ENCODE measurements at places on chromosomes 5 and 9.

DNA sequence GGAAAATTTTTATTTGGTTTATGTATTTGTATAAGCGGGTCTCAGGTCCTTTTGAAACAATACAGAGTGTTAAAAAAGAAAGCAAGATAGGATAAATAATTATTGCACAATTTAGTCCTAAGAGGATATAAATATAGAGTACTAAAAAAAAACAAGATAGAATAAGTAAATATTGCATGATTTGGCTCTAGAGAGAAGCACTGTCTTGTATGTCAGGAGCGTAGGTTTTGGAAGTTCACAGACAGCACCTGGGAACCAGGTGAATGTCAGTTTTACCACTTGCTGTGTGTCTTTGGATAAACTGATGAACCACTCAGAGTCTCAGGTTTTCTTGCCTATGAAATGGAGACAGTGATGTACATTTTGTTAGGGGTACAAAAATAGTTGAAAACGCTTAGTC, 266.2 kb upstream of the ADAMTSL1 start:
- no peak for DNase-seq

DNA sequence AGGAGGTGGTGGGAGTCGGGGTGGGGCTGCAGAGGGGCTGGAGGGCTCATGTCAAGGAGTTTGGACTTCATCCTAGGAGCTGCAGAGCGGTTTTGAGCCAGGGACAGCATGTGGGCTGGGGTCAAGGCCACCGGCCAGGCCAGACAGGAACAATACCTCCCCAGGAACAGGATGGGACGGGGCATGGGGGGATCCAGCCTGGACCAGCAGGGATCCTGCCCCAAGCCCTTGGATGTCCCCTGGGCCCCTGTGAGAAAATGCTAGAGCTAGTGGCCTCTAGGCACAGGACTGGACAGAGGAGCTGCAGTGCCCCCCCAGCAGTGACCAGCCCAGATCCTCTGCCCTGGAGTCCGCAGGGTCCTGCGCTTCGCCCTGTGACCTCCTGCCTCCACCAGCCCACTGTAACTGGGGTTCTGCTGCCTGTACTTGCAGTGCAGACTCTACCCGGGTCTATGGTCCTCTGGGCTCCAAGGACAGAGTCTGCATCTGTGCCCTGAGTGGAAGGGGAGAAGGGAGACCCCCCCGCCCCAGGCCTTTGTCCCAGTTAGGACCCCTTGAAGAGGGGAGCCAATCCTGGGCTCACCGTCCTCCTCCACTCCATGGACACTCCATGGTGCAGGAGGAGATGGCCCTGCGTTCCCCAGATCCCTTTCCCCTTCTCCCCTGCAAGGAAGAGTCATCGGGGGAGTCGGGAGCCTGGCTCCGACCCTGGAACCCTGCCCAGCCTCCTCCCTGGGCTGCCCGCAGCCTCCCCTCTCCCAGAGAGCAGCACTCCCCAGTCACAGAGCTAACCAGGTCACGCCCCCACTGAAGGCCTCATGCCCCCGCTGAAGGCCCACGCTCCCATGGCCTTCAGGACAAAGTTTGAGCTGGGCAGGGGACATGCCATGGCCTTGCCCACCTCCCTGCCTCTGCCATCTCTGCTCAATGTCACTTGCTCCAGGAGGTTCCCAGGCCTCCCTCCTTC, 3.0 kb upstream of the MXD3 start:
- no peak for DNase-seq

GRCh38 chr5:143065185-143065965, 295.2 kb downstream of the ARHGAP26 start:
- DNase-seq, result no peak

- DNase-seq, result no peak
Observed at GRCh38 chr9:133378408-133378962, 2.3 kb downstream of the STKLD1 start.

- no peak for DNase-seq
Observed at GRCh38 chr9:128113526-128114325, 13.8 kb downstream of the PTGES2 start.

DNA sequence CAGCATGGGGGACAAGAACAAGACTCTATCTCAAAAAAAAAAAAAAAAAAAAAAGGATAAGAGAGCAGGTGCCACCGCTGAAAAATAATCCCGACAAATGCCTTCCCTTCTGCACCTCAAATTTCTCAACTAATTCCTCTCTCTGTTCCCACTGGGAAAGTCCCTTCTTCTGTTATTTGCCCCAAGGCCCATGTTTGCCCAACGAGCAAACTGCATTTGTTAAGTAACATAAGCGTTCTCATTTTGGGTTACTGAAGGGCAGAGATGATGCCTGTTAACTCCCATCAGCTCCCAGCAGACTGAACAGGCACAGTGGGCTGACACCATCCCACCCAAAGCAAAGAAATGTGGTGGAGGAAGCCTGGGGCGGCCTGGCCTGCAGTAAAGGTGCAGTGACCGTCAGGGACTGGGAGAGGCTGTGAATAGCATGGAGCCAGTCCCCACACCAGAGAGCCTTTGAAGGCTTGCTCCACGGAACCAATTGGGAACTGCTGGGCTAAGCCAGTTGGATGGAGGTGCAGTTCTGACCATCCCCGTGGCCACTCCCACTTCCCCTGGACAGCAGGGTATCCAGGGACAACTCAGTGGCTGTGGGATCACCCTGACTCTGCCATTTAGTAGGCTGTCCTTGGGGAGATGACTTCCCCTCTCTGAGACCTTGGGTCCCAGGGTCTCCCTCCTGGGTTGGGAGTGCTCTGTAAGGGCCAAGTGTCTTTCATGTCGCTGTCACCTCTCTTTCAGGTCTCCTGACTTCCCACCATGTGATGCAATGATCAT, 149.7 kb upstream of the IER5L start:
- DNase-seq, result no peak

GRCh38 chr5:138792195-138792790, 39.1 kb downstream of the CTNNA1 start:
- no peak for DNase-seq

DNA sequence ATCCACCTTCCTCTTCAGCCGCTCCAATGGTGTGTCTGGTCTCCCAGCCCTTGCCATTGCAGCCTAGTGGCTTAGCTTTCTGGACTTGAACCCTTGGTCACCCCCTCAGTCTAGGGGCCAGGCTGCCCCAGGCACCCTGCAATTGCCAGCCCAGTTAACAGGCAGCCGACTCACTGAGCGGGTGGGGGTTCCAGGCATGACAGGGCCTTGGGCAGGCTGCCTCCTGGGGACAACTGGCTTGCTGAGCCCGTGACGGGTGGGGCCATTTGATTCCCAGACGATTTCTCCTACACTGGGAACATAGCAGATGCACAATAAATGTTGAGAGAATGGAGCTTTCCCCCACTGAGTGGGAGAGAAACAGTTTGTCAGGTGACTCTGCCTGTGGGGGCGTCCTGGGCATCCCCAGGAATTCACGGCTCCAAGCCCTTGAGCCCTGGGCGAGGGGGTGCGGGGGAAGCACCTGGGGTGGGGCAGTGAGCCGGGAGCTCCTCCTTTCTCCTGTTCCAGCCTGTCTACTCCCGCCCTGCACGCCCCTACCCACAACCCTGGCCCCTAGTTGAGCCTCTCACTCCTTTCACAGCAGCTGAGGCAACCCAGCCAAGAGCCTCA, 12.6 kb upstream of the AQP7 start:
- no peak for DNase-seq

DNA sequence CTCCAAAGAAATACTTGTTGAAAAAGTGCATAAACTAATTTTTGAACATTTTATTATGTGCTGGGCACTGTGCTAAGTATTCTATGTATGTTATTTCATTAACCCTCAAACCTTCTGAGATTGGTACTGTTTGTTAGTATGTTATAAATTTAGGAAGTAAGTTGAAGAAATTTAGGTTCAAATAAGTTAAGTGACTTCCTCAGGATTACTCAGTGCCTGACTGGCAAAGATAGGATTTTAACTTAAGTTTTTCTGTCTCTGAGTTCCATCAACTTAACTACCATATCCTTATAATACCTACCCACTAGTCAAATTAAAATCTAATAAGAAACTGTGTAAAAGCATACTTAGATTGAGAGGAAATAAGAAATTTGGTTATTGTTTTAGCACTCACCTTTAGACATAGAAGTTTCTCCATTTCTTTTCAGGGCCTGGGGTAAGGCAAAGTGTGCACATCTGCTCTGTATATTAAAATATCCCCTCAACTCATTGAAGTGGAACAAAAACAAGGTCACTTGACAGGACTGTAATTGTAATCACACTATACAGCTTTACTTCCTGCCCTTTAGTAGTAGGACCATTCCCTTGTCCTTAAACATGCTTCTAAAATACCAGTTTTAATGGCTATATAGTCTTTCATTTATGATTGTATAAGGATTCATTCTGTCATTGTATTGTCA, 15.2 kb downstream of the TGFBR1 start:
- no peak for DNase-seq

DNA sequence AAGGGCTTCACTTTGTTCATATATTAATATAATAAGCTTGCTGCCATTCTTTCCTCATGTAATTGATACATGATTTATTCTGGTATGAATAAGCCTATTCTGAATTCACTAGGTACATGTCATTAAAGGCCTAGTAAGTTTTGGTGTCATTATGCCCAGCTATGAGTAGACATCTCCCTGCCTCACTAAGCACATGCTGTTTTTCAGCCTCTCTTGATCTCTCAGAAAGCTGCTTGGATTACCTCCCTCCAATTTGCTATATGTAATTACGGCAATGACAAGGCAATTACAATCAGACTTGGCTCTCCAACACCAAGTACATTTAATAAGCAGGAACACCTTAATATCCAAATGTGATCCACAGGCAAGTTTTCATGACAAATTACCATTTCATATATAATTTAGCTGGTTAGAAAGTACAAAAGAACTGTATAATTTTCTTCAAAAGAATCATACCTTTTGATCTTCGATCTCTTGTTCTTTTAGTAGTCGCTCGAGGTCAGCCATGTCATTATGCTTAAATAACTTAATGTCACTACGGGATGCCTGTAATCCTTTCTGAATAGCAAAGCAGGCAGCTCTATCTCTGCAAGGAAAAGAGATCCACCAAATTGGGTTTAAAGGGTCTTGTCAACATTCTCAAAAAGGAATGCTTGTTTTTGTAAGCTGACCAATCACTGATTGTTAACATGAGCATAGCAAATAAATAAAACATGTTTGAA, 56.3 kb downstream of the SPTLC1 start:
- DNase-seq, result no peak

DNA sequence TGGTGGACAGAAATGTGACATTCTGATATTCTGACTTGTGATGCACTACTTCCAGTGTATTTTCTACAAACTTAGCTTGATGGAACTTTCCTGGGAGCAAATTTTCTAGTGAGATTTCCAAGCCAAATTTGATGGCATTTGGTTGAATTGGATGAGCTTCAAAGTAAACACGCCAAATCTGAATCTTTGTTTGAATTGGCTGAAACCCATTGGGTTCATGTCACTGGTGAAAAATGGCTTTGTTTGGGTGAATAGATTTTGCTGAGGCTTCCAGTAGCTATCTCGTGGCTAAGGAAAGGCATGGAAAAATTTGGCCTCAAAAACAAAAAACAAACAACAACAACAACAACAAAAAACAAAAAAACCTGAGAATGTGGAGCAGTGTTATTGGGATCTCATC, 271.1 kb upstream of the RPS23 start:
- DNase-seq, result no peak

GRCh38 chr9:26955222-26955903, 849 bp upstream of the IFT74 start:
- no peak for DNase-seq

DNA sequence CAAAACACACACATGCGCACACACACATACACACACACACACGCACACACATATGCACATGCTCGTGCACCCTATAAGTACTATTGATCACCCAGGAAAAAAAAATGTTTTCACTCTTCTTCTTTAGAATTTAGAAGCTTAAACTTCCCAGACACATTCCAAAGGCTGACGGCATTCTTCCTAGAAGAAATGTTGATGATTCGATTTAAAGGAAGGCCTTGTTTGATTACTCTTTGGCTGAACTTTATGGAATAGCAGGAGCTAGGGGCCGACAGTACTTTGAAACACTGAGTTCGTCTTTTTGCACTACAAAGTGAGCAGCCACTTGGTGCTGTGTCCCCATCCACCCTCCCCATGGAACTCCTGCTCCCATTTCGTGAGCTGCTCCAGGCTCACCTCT, 113.2 kb downstream of the EGFLAM start:
- DNase-seq, result no peak

DNA sequence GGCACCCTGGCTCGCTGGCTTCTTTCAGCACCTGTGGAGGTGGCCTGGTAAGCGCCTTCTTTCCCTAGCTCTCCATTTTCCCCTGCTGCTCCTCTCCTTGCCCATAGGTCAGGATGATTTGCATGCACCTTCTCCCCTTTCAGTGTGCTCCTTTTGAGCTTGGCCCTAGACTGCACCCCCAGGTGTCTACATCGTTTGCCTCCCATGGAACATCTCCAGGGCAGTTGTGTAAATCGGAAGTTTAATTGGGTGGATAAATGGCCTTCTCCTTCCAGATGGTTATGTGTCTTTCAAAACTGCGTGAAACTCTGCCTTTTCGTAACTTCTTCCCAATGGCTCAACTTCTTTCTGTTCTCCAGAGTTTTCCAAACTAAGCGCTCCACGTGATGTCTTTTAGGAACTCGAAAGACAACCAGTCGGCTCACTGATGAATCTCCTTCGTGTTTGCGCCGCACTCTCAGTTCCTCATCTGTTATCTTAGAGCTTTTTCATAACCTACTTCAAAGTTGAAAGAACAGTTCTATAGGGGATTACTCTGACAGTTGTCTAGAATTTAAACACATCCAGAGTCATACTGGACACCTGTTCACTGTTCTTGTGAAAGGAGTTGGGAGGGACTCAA, 1.7 kb downstream of the ADAMTS19 start:
- no peak for DNase-seq

- DNase-seq, result no peak
Observed at GRCh38 chr5:91219803-91220371, 163.2 kb downstream of the ARRDC3 start.

GRCh38 chr5:73095564-73096238, 24.7 kb upstream of the TMEM171 start:
- no peak for DNase-seq

DNA sequence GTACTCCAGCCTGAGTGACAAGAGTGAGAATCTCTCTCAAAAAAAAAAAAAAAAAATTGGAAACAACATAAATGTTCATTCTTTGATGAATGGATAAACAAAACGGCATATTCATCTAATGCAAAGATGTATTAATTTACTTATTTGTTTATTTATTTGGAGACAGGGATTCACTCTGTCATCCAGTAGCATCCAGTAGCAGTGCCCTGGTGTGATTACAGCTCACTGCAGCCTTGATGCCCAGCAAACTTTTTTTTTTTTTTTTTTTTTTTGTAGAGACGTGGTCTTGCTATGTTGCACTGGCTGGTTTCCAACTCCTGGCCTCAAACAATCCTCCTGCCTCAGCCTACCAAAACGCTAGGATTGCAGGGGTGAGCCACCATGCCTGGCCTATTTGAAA, 24.4 kb downstream of the OR2V2 start:
- DNase-seq, result no peak

GRCh38 chr5:5422819-5423515, 490 bp downstream of the ICE1 start:
- no peak for DNase-seq
